ENCODE measurements at places on chromosomes 3 and 15.

DNA sequence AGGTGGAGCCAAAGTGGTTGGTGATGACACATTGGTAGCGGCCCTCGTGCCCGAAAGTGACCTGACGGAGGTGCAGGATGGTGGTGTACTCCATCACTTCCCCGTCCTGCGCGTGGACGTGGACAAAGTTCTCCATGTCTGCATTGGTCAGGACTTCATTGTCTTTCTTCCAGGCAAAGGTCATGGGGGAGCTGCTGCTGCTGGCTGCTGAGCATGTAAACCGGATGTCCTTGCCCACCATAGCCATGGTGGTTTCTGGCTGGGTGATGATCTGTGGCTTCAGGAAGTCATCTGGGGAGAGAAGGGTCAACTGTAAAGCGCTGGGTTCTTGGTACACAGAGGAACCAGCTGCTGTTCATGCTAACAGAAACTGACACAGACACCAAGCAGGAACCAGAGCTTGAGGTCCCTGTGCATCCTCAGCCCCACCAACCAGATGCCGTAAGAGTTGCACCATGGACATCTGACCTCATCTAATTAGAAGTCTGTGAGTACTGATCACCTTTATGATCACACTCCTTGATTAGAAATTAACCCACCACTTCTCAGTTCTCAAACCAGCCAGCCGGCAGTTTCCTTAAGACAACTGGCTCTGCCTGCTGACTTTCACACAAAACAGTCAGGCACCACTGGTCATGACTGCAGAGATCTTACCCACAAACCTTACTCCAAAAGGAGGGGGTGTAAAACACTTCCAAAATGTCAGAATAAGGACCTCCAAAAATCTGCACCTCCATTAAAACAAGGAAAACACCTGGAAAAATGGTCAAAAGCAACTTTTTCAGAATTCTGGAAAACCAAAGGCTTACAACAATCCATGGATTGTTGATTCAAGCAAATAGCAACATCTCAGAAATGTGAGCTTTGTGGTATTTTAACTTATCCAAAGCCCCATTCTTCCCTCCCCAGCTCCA is 114.6 kb downstream of the LRIG1 start:
- DNase-seq = no peak

DNA sequence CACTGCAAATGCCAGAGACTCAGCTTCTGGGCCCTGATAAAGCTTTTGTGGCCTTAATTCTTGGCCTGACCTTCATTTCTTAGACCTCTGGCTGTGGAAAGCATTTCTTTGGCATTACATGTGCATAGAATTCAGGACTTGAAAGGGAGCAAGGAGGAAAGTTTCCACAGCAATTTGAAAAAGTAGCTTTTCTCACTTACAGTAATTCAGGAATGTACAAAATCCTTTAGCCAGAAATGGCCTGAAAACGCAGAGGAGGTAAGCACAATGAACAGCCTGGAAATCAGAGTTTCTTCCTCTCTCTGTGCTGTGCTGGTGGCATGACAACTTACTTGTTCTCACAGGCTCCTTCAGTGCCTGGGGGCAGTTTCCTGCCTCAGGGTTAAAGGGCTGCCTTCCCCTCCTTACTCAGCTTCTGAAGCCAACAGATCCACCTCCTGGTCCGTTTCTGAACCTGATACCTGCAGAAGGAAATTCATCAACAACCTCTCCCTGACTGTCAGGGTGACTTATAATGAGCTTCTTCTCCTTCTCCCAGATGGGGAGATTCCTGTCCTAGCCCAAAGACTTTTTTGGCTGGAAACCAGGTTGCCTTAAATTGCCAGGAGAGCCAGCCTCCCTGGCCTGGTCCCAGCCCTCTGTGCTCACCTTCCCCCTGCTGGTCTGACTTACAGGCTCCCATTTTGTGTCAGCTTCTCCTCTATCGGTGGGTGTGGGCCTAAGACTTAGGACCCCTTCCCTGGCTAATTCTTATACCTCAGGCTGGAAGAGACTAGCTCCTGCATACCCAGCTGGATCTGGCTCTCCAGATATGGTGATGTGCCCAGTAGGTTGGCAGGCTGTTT is 102.3 kb downstream of the MYRIP start:
- no peak for DNase-seq

DNA sequence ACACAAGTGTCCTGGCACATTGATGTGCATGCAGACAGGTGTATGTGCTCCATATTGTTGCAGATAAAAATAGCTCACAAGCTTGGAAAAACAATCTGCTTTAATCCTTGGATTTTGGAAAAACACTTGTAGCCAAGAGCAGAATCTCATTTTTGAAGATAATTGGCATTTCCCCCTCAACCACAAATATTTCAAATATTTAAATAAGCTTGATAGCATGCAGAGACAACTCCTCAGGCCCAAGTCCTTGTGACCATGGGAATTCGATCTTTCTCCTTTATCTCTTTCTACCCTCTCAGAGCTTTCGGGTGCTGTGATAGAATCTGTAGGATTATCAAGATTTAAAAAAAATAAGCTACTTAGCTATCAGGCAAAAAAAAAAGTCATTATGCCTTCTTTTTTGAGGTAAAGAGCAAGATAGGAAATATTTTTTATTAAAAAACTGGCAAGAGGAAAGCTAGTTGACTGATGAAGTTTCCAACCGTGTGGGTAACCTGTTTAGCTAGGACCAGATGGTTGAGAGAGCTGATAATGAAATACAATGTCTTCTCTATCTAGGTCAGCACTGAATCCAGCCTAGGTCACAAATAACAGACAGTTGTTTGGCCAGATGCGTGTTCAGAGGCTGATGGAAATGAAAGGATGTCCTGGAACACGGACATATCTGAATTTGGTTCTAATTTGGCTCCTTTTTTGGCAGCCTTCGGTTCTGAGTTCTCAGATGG is 54.9 kb upstream of the SNRK start:
- no peak for DNase-seq

GRCh38 chr3:114858329-114858728 is 288.8 kb downstream of the ZBTB20 start:
- no peak for DNase-seq

DNA sequence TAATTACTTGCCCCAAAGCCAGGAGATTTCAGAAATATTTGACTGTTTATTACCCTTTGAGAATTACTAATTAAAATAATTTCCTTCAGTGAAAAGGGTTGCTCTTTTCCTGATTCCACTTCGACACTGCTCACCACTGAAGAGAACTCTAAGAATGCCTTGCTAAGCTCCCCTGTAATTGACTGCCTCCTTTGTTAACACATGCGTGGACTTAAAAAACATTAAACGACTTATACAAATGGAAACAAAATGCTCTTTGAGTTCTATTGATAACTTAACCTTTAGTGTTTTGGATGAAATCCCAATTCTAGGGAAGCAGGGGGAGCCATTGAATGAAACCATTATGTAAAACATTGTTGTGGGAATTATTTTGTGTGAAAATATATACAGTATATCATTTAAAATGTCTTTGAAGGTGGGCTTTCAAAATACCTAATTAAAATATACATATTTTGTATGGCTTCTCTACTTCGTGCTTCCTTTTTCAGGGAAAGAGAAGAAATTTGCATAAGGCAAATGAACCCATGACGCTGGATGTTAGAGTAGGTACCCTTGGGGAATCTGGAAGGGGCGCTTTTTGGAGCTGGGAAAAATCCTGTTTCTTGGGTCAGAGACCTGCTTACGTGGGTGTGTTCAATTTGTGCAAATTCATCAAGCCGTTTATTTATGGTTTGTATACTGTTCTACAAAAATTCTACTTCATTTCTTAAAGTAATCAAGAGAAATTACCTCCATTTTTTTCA is 64.2 kb downstream of the WWTR1 start:
- DNase-seq = no peak

Measured in NCI-H345 (cell line).